ENCODE measurements at places on chromosomes 5 and 9.
A peak's percentile ranks its signal among the peaks of the same experiment; 100 is the strongest.

- no peak for DNase-seq
These were observed 66.7 kb upstream of the CAST start for GRCh38 chr5:96595300-96596090.

DNA sequence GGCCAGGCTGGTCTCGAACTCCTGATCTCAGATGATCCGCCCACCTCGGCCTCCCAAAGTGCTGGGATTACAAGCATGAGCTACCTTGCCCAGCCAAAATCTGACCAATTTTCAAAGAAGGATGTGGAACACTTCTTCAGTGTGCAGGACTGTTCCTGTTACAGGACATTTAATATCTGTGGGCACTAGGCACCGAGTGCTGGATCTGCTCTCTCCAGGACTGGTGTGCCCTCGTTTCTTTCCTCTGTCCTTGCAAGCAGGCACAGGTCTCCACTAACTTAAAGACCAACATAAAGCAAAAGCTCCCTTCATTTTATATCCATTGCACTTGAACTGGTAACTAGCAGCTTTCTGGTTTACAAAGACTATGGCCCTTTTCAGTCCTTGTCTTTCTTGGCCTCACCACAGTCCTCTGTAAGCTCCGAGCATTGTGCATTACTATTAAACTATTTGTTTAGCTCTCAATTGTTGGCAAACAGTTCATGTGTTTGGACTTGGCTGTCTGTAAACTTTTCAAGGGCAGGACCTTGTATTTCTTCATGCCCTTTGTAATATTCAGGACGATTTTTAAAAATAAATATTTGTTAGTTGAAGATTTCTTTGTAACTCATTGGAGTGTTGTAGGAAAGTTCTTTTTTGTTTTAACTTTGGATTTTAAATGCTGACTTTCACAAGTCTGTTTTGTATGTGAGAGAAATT, 37.3 kb downstream of the ARHGEF28 start:
- no peak for DNase-seq

DNA sequence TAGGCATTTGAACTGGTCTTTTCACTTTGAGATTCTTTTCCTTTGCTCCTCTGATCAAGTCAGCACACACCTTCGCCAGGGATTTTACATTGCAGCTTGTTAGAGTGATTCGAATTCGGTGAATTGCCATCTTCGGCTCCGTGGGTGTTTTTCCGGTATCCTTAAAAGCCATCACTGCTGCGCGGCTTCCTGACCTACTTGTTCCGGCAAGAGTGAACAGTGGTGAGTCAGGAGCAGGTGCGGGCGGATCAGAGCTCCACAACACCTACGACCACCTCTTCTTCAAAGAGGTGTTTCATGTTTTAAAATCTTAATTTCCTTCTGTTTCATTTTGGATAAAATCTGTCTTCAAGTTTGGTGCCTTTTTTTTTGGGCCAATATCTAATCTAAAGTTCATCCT, 134.6 kb downstream of the TMC1 start:
- DNase-seq = no peak

DNA sequence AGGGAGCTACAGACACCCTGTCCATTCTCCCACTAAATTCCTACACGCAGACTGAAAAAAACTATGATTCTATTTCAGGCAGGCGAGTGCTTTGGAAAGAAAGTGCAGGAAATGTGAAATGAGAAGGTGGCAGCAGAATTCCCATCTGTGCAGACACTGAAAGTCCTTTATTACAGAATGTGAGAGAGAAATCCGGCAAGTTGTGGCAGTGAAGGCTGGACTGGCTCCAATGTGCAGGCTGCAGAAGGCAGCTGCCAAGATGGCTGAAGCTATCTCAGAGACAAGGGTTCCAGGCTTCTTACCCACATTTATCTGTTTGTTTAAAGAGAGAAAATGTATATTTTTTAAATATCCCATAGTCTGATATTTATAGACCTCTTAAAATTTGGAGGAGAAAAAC, 161.8 kb upstream of the VLDLR start:
- DNase-seq = no peak

DNA sequence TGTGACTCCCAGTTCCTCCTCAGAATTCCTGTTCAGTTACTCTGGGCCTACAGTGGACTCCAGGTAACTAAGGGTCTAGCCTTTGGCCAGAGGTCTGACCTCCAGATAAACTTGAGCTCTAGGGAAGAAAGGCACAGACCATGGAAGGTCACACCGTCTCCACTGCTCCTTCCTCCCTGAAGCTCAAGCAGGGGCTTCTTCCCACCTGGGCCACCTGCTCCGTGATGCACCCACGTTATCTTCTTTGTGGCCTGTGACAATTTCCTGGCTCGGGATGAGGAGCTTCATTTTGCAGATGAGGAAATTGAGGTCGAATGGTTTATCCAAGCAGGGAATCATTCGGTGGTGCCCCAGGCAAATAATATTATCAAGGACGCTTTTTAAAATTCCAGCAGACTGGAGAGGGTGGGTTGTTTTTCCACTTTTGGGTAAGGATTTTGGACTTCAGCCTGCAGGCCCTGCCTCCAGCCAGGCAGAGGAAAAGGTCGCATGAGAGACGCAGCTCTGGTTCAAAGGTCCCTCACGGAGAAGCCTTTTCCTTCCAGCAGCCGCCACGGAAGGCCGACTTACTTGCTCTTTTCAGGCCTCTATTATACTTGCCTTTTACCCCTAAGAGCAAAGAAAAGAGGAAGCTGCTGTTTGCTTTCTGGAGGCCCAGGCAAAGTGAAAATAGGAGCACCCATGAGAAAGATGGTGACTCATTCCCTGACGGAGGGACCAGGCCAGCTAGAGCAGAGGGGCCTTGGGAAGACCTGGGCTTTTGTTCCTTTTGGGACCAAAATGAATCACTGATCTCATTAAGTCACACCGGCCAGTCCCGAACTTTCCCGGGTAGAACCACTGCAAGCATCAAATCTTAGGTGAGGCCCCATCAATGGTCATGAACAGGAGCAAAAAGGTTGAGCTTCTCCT, 22.8 kb upstream of the DUSP1 start:
- DNase-seq = no peak

- DNase-seq = no peak
These were observed 26.7 kb downstream of the POLR1E start for GRCh38 chr9:37512437-37512836.

DNA sequence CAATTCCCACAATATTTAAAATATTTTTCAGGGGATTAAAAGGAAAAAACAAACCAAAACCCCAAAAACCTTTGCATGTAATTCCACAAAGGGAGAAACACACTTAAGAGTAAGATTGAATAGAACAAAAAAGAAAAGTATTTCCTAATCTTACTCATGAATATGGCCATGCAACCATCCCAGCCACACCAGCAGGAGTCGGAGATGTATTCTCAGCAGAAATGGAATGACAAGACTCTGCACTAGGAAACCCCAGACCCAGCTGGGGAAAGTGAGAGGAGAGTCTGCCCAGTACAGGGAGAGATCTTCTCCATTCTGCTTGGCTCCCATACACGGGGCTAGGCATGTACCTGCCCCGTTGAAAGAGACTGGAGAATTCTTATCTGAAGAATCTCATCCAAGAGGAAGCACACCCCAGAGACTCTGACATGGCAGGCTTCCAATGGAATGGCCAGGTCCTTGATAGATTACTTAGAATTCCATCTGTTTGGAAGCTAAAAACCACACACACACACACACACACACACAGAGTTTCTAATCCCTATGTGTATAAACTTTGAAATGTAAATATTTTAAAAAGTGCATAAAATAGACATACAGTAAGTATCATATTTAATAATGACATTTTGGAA, 118.8 kb downstream of the GADD45G start:
- DNase-seq = no peak

- peak; percentile 81 for DNase-seq
These were observed at the start of gene C1QTNF3 for GRCh38 chr5:34043099-34043876. C1QTNF3 (minus strand) TSS chr5:34043213; CDS start chr5:34043125, 88 bp downstream.

DNA sequence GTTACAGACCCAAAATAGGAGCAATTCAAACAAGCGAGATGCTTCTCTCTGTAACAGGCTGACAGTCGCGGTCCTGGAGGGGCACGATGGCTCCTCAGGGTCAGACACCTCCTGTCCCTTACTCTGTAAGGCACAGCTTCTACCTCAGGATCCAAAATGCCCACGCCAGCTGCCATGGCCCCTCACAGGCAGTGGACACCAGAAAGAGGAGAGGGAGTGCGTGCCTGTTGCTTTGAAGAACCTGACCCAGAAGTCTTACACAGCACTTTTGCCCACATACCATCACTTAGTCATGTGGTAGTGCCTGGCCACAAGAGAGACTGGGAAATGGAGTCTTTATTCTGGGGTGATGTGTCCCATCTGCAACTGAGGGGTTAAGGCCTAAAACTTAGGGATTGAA, 11.6 kb upstream of the ABL1 start:
- no peak for DNase-seq

GRCh38 chr5:147658293-147658932, 124.1 kb downstream of the JAKMIP2 start:
- DNase-seq = no peak

DNA sequence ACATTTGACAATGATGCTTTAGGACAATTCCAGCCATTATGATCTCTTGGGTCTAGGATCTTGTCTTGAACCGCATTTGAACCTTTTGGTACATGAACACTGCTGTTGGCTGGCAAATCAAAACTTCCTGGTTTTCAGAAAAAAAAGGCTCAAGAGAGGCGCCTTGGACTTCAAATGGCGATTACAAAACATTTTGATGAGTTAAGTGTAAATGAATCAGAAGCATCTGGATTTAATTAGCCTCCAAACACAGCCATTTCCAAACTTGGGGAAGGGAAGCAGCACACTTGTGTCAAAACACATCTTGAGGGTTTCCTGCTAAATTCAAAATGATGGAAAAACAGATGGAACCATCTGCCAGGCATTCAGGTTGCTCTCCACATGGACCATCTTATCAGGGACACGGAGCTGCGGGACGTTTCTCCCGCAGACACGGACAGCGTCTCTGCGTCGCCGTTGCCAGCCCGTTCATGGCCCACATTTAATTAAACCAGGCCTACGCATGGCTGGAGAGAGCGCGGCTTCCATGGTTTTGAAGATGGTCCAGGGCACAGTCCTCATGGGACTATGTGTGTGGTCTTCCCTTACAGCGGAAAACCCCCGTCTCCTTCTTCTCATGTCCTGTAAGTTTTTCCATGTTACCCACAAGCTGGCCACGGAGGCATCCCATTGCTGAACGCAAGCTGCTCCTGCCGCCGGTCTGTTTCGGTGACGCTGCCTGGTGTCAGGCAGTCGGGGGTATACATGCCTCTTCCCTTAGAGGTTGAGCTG, 55.8 kb upstream of the PTCH1 start:
- peak; percentile 68 for DNase-seq

DNA sequence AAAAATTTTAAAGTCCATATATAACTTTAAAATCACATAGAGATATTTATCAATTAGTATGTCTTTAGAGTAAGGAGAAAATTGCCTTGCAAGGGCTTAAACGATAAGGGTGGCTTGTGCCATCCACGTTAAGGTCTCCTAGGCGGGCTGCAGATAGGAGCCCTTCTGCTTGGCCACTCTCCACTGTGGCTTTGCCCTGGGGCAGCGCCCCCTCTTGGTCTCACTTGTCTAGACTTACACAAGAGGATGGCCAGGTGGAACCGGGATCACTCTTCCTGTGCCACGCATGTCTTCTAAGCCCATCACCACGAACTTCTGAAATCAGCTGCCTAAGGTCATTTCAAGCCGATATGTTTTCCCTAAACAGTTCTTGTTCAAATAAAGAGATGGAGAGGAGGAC, 2.9 kb downstream of the FPGS start:
- DNase-seq = no peak

- DNase-seq = peak; percentile 47
These were observed 29.8 kb downstream of the DAB2 start for GRCh38 chr5:39394946-39395345.

DNA sequence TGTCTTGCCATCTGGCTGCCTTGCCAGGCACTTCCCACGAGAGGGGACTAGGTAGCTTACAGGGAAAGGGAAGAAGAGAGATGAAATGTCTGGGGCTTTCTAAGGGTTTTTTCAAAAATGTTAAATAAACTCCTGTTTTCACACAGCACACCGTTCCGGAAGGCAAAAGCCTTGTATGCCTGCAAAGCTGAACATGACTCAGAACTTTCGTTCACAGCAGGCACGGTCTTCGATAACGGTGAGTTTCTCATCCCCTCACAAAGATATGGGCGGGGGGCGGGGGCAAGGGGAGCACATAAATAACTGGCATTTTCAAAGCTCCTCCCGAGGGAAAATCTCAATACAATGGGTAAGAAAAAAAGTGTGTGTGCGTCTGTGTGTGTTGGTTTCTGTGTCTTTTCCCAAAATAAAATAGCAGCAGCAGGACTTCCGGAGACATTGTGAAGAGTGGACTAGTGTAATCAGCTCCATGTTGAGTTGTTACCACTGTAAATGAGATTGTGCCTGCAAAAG, 189.6 kb downstream of the NR3C1 start:
- DNase-seq = no peak

GRCh38 chr5:88769165-88769564, 113.8 kb downstream of the MEF2C start:
- peak; percentile 81 for DNase-seq

- DNase-seq = no peak
These were observed 216.7 kb downstream of the ACTL7B start for GRCh38 chr9:108639091-108639490.

DNA sequence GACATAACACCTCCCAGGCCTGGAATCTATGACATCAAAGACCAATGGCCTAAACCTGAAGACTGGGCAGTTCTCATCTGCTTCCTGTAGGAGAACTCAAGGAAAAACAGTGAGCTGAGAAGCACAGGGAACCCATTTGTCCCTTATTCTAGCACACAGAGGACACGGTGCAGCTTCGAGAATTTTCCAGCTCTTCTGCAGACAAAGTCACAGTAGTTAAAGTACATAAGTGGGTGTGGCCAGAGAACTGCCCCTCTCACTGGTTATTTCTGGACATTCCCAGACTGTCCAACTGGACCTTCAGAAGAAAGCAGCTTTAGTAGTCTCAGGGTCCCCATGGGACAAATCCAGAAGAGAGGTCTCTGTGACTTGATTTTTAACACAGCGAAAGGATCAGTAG, 114.6 kb downstream of the KLHL3 start:
- DNase-seq = no peak

GRCh38 chr5:68565427-68565826, 349.9 kb downstream of the PIK3R1 start:
- no peak for DNase-seq

- DNase-seq = no peak
These were observed 75.6 kb upstream of the NEURL1B start for GRCh38 chr5:172565455-172565854.

DNA sequence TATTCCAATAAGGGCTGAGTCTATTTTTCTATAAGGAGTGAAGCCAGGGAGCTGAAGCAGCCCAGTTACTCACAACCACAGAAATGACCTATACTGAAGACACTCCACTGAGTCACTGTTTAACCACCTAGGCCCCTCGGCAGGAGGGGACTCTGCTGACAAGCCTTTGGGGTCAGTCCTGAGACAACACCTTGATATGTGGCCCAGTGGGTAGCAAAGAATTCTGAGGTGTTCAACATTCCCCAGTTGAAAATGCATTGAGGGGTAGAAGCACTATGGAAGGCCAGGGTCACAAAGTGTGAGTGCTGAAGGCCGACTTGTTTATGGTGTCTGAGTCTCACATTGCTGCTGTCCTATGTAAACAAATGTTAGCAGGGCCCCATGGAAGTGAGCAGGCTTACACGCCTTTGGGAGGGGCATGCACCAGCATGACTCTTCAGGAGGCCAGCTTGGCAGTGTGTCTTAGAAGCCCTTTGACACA, 112.6 kb upstream of the NFIL3 start:
- DNase-seq = no peak
